ENCODE measurements at places on chromosomes 2 and 18.

GRCh38 chr18:36162981-36163380 is 24.3 kb upstream of the MOCOS start:
- DNase-seq = no peak

DNA sequence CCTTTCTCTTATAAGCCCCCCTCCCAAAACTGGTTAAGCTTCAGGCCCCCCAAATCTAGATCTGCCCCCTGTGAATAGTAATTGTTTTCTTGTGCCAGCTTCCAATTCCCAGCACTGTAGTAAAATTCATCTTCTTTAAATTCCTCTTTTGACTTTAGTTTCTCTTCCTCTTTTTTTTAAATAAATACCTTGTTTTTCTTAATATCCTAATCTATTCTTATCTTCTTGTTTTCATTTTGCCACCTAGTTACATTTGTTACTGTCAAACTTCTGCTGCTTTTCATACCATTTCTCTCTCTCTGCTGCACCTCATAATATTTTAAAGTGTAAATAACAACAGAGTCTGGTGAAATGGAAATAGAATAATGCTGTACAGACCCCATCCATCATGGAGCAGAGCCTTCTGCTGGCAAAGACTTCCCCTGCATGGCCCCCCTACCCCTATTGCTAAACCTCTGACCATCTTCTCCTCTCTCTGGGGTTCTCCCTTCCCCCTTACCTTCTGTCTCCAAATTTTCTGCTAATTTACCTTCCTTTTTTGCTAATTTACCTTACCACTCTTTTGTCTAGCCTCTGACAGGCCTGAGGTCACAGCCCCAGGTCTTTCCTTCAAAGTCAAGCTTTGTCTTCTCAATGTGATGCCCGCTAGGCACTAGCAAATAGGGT is 94.9 kb upstream of the PAPOLG start:
- no peak for DNase-seq

GRCh38 chr2:172050479-172051125 is 34.7 kb upstream of the DLX1 start:
- DNase-seq = no peak

DNA sequence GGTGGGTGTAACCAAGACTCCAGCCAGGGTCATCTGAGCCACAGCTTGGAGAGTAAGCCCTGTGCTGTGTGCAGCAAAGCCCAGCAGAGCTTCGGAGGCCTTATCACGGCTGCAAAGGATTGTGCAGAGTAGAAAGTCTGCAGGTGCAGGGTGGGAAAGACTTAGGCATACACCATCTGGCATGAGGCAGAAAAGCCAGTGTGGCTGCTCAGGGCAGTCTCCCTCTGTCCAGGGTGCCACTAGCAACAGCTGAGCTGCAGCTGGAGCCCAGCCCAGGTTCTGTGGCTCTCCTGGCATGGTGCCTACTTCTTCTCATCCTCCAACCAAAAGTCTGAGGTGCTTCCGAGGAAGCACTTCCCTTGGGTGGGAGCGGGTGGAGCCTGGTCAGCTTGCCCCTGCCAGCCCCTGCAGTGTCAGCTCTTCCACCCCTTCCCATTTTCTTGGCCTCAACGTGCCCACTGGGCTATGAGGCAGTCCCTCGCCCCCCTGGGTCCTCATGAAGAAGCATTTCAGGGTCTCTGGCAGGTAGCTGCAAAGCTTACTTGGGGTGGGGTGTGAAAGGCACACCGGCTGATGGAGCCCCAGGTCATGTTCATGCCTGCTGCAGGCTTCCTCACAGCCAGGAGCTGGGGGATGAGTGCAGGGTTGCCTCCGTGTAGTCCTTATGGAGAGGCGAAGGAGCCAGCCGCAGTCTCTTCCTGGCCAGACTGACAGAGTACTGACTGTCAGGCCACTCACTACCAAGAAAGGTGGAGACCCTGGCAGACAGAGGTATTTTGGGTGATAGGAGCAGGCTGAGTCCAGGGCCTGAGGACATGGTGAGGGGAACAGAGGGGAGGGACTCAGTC is 4.8 kb downstream of the AMER3 start:
- DNase-seq = no peak

GRCh38 chr2:120842456-120843439 is 107.1 kb downstream of the GLI2 start:
- no peak for DNase-seq

GRCh38 chr2:186820303-186820702 is 28.7 kb downstream of the ZSWIM2 start:
- no peak for DNase-seq

- DNase-seq = no peak
These were observed 115.6 kb upstream of the RMDN2 start for GRCh38 chr2:37809525-37809924.

DNA sequence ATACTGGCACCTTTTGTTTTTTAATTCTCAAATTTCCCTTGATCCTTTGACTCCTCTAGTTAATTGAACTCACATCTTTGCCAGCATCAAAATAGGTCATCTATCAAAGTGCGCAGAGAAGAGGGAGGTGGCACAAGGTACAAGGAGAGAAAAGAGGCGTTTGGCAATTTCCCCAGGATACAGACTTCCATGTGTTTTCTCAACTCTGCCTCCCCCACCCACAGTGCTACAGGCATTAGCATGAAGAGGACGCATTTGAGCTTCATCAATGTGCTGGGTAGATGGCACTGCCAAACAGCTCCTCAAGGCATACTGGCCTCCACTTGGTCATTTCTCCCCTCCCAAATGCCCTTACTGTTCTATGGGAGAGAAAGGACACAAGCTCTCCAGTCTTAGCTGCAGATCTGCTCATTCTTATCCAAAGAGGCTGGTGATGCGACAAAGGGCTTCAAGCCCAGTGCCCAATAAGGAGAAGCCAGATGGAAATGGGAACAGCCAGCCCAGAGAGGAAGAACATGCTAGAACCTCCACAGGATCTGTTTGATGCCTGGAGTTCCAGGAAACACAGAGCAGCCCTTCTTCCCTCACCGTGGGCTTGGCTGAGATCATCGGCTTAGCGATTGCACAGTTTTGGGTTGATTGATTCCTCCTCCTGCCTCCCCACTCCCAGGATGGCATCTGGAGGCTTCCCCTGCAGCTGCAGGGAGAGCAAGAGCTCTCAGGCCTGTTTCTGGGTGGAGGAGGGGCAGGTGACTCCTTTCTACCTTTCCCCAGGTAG is 144.7 kb upstream of the SMAD2 start:
- no peak for DNase-seq

- DNase-seq = no peak
These were observed 20.7 kb downstream of the OTOF start for GRCh38 chr2:26457251-26457666.

- no peak for DNase-seq
These were observed 28.4 kb downstream of the FAM98A start for GRCh38 chr2:33570681-33571080.

DNA sequence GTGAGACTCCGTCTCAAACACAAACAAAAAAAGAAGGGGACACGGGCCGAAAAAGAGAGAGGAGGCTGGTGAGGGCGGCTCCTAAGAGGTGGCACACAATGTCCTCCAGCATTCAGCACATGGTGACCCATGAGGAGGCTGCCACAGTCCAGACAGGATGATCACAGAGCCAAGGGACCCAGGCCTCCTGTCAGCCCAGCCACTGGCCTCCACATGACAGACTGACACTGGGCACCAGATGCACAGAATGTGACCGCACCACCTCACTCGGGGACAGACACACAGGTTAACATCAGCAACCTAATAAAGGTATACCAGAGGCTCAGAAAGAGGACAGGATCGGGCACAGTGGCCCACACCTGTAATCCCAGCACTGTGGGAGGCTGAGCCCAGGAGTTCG is 21.0 kb downstream of the PASK start:
- no peak for DNase-seq

- no peak for DNase-seq
These were observed 65.8 kb upstream of the PNPT1 start for GRCh38 chr2:55759271-55759921.

GRCh38 chr18:54742659-54743604 is 85.3 kb upstream of the RAB27B start:
- no peak for DNase-seq

DNA sequence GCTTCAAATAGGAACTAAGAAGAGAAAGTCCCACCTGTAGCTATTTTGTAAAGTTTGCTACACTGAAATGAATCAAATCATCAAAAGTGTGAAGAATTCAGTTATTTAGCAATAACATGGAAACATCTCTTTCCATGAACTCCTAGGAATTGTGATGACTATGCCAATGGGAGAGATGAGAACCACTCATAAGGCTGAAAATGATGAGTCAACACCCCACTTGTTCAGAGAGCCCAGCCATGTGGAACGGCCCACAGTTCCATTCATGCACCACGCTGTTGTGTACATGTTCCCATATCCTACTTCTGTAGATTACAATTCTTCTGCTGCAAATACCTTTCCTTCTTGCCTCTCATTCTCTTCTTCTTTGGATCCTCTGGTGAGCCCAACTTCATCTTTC is 645.5 kb upstream of the ID2 start:
- no peak for DNase-seq

DNA sequence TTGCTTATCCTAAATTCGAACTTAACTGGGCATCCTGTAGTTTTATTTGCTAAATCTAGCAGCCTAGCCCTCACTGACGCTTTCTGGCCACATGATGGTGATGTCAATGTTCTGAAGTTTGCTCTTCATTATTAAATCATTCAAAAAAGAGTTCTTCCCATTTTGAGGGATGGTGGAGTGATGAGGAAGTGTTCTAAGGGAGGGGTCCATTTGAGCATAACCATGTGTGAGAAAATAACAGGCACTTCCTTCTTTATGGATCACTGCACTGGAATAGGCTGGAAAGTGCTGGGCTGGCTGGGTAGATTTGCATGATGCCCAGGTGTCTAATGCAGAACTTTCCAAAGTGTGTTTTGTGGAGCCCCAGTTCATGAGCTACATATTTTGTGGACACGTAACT is 74.2 kb downstream of the TNFRSF11A start:
- DNase-seq = no peak

GRCh38 chr18:77777163-77777562 is 527.5 kb downstream of the GALR1 start:
- DNase-seq = no peak

- DNase-seq = no peak
These were observed 196.5 kb downstream of the LNPK start for GRCh38 chr2:175805442-175806124.

DNA sequence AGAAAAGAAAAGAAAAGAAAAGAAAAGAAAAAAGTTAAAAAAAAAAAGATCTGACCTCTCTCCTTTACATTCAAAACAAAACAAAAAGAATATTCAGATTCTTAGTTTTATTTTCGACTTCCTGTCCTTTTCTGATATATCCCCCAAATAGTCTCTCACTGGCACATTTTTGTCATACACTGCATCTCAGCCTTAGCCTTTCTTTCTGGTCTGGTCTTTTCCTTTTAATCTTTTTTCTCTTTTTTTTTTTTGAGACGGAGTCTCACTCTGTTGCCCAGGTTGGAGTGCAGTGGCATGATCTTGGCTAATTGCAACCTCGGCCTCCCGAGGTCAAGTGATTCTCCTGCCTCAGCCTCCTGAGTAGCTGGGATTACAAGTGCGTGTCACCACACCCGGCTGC is 1.6 kb upstream of the RIOK3 start:
- no peak for DNase-seq

GRCh38 chr18:43916984-43917383 is 639.7 kb upstream of the SYT4 start:
- no peak for DNase-seq

DNA sequence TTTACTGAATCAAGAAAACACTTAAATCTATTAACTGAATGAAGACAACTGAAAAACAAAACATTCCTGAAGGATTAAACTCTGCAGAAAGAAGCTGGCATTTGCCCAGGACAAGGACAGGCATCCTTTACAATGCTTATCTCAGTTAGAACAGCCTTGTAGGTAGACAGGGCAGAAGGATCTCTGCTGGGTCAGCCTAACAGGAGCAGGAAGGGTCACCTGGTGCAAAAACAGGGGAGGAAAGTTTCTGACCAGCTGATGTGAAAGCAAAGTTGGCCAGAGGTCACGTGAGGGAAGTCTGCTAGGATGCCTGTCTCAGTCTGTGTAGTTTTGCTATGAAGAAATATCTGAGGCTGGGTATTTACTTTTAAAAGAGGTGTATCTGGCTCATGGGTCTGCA is 348.6 kb downstream of the ANAPC1 start:
- DNase-seq = no peak

DNA sequence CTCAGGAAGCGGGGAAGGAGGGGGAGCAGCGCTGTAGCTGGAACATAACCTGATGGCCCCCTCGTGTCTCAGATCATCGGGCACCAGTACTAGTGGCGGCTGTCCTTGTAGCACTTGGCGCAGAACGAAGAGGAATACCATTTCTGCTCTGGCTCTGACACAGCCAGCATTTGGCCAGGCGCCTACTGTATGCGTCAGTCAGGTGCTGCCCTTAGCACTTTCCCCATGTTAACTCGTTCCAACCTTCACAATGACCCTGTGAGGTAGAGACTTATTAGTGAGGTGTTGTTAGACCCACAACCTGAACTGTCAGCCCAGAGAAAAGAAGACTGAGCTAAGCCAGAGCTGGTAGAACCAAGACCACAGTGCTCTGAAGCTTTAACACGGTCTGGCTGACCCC is 47.7 kb upstream of the EML6 start:
- DNase-seq = no peak

- DNase-seq = no peak
These were observed 363 bp upstream of the RFTN2 start for GRCh38 chr2:197675711-197676188.

GRCh38 chr2:9885036-9885684 is 41.9 kb downstream of the TAF1B start:
- no peak for DNase-seq

DNA sequence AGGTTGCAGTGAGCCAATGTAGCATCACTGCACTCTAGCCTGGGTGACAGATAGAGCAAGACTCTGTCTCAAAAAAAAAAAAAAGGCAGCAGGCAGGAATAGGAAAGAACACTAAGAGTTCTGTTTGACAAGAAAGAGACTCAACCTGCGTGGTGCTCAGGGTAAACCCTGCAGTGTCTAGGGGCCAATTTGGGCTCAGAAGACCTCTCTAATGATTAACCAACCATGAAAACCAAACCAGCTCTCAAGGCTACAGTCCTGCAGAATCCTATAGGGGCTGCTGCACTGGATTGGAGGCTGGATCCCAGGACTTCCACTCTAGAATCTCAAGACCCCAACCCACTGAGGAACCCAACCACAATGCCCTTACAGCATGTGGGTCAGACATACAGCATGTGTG is 2.4 kb downstream of the TRABD2A start:
- DNase-seq = no peak

Data from stimulated activated CD8-positive, alpha-beta memory T cell treated with anti-CD3 and anti-CD28 coated beads, Interleukin-2, amount 100 ng/mL, for 1 hour (primary cell).